ENCODE measurements at places on chromosomes 16 and 17.
A peak's percentile ranks its signal among the peaks of the same experiment; 100 is the strongest.

GRCh38 chr16:49857423-49858181, 1.7 kb upstream of the ZNF423 start:
- DNase-seq = peak; percentile 38

- DNase-seq = no peak
Measured at GRCh38 chr16:49531931-49532840, 158.6 kb downstream of the C16orf78 start.

DNA sequence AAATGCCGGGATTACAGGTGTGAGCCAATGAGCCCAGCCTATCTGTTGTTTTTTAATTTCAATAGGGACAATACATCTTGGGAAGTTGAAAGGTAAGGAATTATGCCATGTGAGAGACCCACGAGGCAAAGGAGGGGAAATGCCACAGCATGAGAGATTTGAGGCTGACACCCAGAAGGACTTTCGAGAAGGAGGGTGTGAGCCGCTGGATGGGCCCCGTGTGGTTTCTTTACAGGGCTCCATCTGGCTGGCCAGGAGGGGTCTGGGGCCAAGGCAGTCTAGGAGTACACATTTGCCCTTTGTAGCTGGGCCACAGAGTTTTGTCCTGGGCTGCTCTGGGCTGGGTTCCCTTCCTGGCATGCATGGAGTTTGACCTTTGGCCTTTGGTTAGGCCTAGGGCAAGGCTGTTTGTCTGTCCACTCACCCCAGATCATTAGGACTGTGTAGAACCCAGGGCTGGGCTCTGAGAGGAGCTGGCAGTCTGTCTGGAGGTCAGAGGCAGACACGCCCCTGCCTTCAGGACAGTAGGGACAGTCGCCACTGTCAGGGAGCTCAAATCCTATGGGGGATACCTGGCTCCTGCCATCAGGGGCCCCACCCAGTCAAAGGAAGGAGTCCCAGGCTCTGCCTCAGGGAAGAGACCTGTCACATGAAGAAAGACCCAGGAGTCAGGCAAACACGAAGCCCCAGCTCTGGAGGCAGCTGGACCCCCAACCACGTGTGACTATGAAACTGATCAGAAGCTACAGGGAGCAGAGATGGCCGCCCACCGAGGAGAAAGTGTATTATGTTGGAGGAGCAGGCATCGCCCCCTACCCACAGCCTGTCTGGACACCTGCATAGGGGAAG, 24.2 kb upstream of the NXPH3 start:
- no peak for DNase-seq

DNA sequence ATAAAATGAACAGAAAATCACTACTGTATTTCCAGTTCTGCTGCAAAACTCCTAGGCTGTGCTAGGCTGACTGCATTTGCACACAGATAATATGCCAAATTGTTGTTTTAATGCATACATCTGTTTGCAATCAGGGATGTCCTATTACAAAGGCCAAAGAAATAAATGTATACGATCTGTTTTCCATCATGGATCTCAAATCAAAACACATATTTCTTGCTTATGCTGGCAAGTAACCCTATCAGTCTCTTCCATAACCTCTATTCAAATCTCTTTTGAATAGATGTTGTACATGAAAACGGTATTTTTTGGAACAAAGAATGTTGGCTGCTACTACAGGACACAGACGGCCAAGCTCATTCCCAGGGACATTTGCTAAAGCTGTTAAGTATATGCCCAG, 56.6 kb downstream of the DUSP14 start:
- no peak for DNase-seq

DNA sequence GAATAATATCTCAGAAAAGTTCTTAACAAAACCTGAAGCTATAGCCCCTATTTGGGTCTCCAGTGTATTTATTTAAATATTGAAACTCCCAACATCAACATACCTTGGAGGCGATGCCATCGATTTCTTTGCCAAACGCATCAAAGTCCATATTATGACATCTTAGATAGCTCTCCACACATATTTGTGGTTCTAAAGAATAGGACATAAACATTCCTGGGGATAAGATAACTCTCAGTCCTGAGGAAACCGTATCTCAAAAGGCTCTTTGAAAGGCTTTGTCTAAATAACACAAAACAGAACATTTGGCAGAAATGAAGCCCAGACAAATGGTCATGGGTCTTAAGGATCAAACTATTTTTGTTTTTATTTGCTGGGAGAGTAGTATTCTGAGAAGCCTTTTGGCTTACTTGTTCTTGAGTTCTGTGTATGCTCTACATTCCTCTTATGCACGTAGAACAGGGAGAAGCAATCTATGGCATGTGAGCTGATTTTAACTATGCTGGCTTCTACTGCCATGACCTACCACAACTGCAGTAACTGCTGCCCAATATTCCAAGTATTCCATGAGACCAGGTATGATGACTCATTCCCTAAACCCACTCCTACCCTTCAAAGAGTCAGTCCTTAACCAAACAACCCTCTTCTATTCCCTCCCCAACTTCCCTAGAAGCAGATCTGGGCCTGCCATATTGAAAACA, 279.0 kb upstream of the ZFHX3 start:
- DNase-seq = no peak

DNA sequence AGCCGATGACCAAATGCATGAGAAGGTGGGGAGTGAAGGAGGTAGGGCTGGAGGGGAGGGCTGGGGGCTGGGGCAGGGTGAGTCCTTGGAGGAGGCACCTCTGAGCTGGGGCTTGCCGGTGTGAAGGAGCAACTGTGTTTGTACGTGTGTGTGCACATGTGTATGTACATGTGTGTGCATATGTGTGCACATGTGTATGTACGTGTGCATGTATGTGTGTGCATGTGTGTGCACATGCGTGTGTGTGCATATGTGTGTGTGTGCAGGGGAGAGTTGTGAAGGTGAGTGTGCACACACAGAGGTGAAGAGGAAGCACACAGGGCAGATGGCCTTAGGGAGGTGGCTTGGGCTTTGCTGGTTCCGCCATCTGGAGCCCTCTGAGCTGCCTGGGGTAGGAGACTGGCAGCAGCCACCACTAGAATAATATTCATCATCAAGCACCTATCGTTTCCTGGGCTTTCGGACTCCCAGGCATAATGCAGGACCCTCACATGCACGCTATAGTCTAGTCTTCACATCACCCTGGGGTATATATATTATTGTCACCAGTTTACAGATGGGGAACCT, 120.9 kb upstream of the CDC42EP4 start:
- no peak for DNase-seq

GRCh38 chr17:13263746-13264145, 245.9 kb upstream of the ELAC2 start:
- no peak for DNase-seq

DNA sequence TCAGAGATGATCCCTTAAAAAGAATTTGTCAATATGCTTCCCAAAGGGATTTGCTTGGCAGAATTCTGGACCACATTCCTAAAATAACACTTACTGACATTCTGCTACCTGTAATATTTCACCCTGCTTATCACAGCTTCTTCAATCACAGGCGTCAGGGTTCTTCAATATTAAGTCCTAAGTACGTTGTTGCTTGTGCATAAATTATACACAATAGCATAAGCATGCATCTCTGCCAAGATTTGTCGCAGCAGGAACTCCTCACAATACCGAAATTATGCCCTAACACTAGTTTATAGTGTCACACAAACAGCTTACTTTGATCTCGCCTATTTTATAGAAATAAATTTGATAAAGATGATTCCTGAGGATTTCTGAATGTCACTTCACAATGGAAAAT, 48.9 kb downstream of the UBE2G1 start:
- DNase-seq = no peak

- DNase-seq = no peak
Measured at GRCh38 chr17:59877965-59878364, 14.8 kb downstream of the TUBD1 start.

GRCh38 chr17:10585529-10585928, 36.1 kb upstream of the MYH2 start:
- DNase-seq = no peak

GRCh38 chr16:13291591-13292333, 390.4 kb downstream of the SHISA9 start:
- DNase-seq = no peak

- peak; percentile 99 for DNase-seq
Measured at GRCh38 chr16:29790183-29790948, at the start of gene KIF22. Gene KIF22, plus strand, starts transcription at chr16:29790751. Its CDS starts 9 bp downstream, at chr16:29790760.
